ENCODE measurements at places on chromosomes 4 and X. TPM values are rescaled to one million over a fixed set of nuclear protein-coding genes. Genes with fewer than 3 reads are reported as not detected.

The GATA1 gene
- not detected for total RNA-seq

The CENPE gene
- 9.2 TPM for total RNA-seq

The PSMD10 gene
- total RNA-seq, result 65.1 TPM

The ACOX3 gene
- total RNA-seq, result 10.2 TPM

The RNF150 gene
- total RNA-seq, result 0.20 TPM

The MAP9 gene
- 4.2 TPM for total RNA-seq

The GYPB gene
- total RNA-seq, result not detected

The SPOCK3 gene
- 0.22 TPM for total RNA-seq
